ENCODE measurements at places on chromosomes 12 and 14. TPM values are rescaled to one million over a fixed set of nuclear protein-coding genes. Genes with fewer than 3 reads are reported as not detected.

DNA sequence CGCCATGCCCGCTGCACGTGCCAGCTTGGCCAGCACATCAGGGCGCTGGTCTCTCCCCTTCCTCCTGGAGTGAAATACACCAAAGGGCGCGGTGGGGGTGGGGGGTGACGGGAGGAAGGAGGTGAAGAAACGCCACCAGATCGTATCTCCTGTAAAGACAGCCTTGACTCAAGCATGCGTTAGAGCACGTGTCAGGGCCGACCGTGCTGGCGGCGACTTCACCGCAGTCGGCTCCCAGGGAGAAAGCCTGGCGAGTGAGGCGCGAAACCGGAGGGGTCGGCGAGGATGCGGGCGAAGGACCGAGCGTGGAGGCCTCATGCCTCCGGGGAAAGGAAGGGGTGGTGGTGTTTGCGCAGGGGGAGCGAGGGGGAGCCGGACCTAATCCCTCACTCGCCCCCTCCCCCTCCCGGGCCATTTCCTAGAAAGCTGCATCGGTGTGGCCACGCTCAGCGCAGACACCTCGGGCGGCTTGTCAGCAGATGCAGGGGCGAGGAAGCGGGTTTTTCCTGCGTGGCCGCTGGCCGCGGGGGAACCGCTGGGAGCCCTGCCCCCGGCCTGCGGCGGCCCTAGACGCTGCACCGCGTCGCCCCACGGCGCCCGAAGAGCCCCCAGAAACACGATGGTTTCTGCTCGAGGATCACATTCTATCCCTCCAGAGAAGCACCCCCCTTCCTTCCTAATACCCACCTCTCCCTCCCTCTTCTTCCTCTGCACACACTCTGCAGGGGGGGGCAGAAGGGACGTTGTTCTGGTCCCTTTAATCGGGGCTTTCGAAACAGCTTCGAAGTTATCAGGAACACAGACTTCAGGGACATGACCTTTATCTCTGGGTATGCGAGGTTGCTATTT, 914 bp upstream of the CCND2 start:
- H3K36me3 ChIP-seq = no peaks in the 10 kb centered on the region
- H3K27ac ChIP-seq = peak overlapping the region; percentile 59
- peak; percentile 33 for DNase-seq

- no peak for DNase-seq
- H3K36me3 ChIP-seq = no peaks in the 10 kb centered on the region
- H3K27ac ChIP-seq = no peak overlapping the region
- no peaks in the 10 kb centered on the region for H3K4me1 ChIP-seq
Measured at GRCh38 chr12:20187456-20187855, 180.9 kb upstream of the PDE3A start.

DNA sequence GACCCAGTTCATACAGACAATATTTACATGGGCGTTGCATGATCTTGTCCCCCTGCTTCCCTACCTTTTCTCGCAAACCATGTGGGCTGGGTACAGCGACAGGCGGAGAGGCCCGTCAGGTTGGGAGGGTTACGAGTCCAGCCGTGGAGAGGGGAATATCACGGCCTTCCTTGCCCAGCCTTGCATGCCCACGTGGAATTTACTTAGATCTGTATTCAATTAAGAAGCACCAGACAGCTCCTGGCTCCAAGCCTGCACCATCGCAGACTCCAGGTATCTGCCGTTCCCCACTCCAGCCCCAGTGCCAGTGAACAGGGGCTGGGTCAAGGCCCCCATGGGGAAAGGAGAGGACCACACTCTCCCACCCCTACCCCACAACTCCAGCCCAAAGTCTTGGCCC, 29.8 kb downstream of the BCL11B start:
- no peak overlapping the region for H3K27ac ChIP-seq
- H3K36me3 ChIP-seq = no peaks in the 10 kb centered on the region
- DNase-seq = no peak
- H3K4me1 ChIP-seq = no peaks in the 10 kb centered on the region
- no peaks in the 10 kb centered on the region for H3K27me3 ChIP-seq

- H3K4me3 ChIP-seq = no peak overlapping the region
- peak overlapping the region; percentile 72 for H3K27ac ChIP-seq
- no peaks in the 10 kb centered on the region for H3K27me3 ChIP-seq
Measured at GRCh38 chr14:56181681-56182085, 63.5 kb downstream of the PELI2 start.

DNA sequence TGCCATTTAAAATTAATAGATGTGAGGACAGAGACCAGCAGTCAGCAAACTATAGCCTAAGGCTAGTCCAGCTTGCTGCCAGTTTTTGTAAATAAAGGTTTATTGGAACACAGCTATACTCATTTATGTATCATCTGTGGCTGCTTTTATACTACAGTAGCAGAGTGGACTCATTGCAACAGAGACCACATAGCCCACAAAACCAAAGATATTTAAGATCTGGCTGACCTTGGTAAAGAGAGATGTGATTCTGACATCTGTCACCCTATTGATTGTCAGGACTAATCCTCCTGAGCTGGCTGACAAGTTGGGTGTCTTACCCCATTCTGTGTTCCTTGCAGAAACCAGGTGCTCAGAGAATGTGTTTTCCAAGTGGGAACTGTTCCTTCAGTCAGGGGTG, 99.9 kb downstream of the BEGAIN start:
- no peak overlapping the region for H3K27ac ChIP-seq
- no peak for DNase-seq
- no peak overlapping the region for H3K4me3 ChIP-seq
- H3K4me1 ChIP-seq = no peaks in the 10 kb centered on the region

- no peaks in the 10 kb centered on the region for H3K36me3 ChIP-seq
- H3K4me3 ChIP-seq = peak within 1 kb of the TSS; percentile 93
- H3K27ac ChIP-seq = peak within 1 kb of the TSS; percentile 95
- H3K27me3 ChIP-seq = no peaks in the 10 kb centered on the region
- peak; percentile 99 for DNase-seq
Measured at GRCh38 chr14:100238419-100239210, at the start of gene YY1. YY1 (plus strand) TSS chr14:100239144; CDS start chr14:100239245, 101 bp downstream.

DNA sequence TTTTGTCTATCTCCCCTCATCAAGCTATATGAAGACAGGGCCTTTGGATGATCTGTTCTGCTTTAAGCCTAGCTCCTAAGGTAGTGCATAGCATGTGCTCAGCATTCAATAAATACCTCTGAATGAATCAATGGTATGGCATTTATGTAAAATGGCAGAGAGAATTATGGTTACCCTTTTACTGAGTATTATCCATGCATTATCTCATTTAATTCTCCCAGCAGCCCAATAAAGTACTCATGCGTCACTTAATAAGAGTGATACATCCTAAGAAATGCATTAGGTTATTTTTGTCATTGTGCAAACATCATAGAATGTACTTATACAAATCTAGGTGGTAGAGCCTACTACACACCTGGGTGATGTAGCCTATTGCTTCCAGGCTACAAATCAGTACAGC, 269.7 kb downstream of the KSR2 start:
- no peaks in the 10 kb centered on the region for H3K4me1 ChIP-seq
- no peak overlapping the region for H3K27ac ChIP-seq
- H3K36me3 ChIP-seq = no peaks in the 10 kb centered on the region
- no peak overlapping the region for H3K4me3 ChIP-seq
- no peaks in the 10 kb centered on the region for H3K27me3 ChIP-seq
- DNase-seq = no peak

The SLC7A8 gene
- total RNA-seq = 16.9 TPM

The PTPN21 gene
- 10.1 TPM for total RNA-seq

- H3K4me3 ChIP-seq = no peak overlapping the region
- H3K4me1 ChIP-seq = peaks cover 10% of the 10 kb centered on the region
- H3K36me3 ChIP-seq = no peaks in the 10 kb centered on the region
- no peak overlapping the region for H3K27ac ChIP-seq
Measured at GRCh38 chr12:3421191-3421978, 69.6 kb upstream of the PRMT8 start.

- DNase-seq = no peak
- H3K4me1 ChIP-seq = no peaks in the 10 kb centered on the region
Measured at GRCh38 chr12:44618946-44619345, 257.2 kb downstream of the NELL2 start.
